Stimulated activated CD4-positive, alpha-beta T cell treated with anti-CD3 and anti-CD28 coated beads, Interleukin-15, amount 100 ng/mL, for 1 hour (primary cell): ENCODE measurements at places on chromosomes 11 and 22.

GRCh38 chr11:17816232-17816931, 81.8 kb downstream of the KCNC1 start:
- DNase-seq: no peak

DNA sequence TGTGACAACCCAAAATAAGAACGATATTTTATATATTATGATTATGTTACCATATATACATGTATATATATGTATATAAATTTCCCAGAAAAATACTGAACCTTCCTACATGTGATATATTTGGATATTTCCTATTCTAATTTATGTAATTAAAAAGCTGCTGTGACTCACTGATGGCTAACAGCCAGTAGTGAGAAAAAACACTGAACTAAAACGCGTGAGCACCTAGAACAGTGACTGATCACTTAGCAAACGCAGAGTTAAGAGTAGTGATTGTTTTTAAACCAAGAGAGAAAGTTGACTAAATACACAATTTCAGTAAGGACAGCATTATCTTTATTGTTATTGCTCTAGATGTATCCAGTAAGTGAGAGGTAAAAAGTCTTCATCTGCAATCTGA, 213.8 kb downstream of the TMEM135 start:
- DNase-seq: no peak

DNA sequence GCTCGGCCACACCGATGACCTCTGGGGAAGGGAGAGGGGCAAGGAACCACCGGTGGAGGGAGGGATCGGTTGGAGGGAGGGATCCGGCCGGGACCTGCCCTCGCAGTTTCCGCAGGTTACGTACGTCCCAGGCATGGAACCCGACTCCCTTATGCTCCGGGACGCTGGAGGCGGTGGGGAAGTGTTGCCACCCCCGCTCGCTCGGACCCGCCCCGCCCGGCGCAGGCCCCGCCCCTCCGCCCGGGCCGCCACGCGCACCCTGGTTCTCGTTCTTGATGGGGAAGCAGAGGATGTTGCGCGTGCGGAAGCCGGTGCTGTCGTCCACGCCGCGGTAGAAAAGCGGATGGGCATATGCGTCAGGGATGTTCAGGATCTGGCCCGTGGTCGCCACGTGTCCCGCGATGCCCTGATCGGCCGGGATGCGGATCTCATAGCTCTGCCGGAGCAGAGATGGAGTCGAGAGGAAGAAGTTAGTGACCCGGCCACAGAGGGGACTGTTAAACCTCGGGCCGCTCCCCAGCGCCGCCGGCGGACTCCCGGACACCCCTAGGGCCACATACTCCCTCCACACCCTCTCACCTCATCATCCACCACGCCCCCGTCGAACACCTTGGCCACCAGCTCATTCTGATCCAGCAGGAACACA, 89.8 kb downstream of the PDE2A start:
- DNase-seq: peak; percentile 50

DNA sequence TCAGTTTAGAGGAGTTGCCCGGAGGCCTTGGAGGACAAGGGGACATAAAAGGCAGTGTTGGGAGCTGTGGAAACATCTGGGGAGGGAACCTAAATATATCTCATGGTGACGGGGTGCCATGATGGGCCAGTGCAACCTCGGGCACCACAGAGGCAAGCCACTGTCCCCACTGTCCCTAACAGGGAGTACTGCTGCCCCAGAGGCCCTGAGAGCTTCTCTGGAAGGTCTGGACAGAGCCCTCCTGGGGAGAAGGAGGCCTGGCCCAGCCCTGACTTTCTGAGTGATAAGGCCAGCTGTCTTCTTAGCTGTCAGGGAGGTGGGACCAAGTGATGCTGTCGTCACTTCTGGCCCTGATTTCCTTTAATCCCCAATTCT, 5.5 kb upstream of the P2RY6 start:
- DNase-seq: no peak

DNA sequence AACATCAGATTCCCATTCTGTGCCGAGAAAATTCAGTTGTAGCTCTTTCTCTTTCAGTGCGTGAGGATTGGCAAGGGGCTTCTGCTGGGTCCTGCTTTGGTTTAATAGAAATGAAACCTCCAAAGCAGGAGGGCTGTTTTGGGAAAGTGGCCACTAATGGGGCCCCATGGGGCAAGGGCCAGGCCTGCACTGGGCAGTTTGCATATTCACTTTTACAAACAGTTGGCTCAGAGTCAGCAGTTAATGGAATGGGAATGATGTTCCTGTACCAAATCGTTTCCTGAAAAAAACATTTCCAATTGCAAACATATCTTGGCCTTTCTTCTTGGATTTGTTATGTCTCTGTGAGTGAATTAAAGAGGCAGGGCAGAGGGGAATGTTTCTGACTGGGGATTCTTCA, 92.1 kb downstream of the PARVA start:
- no peak for DNase-seq

DNA sequence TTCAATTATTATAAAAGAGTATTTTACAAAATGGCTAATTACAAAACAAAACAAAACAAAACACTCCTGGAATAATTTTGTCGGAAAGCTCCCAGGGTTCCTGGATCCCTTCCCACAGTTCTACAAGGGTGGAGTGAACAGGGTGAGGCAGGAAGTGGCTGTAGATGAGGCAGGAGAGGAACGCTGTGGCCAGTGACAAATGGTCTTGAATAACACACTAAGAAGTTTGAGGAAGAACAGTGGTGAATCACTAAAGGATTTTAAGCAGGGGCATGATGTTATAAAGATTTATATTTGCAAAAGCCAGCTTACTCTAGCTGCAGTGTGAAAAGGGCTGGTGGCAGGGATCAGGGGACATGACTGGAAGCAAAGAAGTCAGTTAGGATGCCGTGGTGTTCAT, 33.8 kb upstream of the APOA1 start:
- DNase-seq: no peak

DNA sequence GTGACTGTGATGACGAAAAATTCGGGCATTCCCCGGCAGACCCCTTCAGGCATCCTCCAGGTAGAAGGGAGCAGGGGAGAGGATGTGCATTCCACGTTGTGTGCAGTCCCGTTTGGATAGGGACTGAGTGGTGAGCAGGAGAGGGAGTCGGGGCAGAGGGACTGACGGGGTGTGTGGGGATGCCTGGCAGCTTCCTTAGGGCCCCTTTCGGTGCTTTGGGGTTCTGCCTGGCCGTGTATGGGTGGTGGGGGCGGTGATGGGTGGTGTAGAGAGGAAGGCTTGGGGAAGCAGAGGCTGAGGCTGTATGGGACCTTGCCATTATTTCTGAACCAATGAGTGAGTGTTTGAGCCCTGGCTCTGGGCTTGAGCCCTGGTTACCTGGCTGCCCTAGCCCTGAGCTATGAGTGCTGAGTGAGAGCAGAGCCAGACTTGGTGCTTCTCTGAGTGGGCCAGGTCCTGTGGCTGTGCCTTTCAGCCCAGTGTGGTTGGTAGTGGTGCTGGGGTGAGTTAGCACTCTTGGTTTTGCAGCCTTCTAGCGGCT, 914 bp downstream of the INPPL1 start:
- no peak for DNase-seq

DNA sequence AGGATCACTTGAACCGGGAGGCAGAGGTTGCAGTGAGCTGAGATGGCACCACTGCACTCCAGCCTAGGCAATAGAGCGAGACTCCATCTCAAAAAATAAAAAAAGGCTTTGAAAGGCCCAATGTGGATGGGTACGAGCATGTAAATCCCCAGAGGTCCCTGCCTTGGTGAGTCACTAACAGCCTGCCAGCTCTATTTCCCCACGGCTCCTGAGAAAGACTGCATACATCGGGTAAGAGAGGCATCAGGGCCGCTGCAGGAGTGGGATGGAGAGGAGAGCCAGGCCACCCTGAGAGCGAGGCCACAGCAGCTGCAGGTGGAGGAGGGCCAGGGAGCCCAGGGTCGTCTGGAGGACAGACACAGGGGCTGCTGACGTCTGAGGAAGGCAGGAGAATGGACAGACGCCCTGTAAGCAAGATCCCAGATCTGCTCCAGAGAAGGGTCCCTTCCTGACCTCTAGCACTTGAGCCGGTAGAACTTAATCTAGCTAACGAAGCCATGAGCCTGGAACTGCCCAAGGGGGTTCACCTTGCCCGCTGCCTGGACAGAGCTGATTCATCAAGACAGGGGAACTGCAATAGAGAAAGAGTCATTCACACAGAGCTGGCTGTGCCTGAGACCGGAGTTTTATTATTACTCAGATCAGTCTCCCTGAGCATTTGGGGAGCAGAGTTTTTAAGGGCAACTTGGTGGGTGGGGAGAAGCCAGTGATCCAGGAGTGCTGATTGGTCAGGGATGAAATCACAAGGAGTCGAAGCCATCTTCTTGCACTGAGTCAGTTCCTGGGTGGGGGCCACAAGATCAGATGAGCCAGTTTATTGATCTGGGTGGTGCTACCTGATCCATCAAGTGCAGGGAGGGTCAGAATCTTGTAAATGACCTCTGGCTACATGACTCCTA, 5.1 kb upstream of the KRTAP5-9 start:
- no peak for DNase-seq

GRCh38 chr11:126519764-126520734, 164.6 kb downstream of the ST3GAL4 start:
- no peak for DNase-seq

DNA sequence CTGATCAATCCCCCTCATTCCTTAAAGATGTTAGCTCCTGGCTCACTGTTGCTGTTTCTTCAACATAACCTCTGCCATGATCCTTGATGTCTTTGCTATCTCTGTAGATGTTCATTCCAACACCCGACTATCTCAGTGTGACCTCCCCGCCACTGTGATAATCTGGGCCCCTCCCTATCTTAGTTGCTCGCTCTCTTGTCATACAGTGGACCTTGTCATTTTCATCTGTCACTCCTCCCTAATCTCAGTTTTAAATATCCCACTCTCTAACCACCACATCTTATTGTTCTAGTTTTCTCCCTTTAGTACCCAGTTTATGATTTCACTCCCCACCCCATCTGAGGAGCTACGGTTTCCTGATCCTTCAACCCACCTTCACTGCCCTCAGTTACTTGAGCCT, 379.2 kb downstream of the SOX6 start:
- DNase-seq: no peak

DNA sequence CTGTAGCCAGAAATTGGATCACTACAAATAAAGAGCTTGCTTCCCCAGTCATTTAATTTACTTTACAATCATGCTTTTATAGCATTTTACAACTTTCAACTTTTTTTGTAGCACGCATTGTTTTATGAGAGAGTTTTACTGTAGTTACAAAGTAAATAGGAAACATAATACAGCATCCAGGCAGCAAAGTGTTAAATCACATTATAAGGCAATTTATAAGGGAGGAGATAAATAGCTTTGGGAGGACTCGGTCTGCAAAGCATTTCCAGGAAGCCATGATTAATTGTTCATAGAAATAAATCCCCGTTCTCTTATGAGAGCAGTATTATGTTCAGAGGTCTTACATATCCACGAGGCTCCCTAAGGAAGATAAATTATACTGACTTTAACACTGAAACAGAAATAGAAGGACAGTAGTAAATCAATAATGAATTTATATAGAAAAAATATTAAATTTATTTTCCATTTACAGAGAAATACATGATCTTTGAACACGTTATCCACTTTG, 792.6 kb upstream of the RAG2 start:
- DNase-seq: no peak

DNA sequence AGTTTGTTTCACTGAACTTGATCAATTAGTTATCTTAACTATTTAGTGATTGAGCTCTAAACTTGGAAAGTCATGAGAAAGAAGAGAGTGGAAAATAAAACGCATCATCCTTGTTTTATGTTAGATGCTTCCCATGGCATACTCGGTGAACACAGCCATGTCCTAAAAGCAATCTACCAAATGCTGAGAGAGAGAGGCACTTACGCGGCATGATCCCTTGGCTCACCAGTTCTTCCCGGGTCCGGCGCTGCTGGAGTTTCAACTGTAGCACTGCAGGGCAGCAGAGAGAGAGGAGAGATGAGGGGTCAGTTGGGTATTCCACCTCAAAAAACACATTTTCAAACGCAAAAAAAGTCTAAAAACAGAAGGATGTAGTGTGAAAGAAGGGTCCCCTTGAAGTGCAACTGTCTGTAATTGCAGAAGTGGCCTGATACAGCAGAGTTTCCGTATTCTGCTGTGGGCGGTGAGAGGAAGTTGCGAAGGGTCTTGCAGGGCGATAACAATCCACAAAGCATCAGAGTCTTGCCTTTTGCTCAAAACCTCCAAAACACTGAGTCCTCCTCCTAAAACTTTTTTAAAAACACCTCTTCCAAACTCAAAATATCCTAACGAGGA, 92.7 kb downstream of the SGSM3 start:
- DNase-seq: peak; percentile 15

DNA sequence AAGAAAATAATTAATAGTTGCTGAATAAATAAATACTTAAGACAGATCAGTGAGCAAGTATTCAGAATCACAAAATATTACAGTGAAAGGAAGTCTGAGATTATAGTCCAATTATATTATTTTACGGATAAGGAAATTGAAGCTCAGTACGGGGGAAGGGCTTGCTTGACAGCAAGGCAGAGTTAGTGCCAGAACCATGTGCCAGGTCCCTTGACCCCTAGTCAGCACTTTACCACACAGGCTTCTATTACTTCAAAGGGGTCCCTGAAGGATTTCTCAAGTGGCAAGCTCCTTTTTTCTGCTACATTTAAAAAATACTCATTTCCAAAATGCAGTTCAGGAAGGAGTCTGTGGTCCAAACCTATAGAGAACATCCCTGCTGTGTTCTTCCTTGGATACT, 85.3 kb downstream of the CLPB start:
- no peak for DNase-seq

GRCh38 chr11:72576243-72576595, 98.0 kb downstream of the PDE2A start:
- no peak for DNase-seq

DNA sequence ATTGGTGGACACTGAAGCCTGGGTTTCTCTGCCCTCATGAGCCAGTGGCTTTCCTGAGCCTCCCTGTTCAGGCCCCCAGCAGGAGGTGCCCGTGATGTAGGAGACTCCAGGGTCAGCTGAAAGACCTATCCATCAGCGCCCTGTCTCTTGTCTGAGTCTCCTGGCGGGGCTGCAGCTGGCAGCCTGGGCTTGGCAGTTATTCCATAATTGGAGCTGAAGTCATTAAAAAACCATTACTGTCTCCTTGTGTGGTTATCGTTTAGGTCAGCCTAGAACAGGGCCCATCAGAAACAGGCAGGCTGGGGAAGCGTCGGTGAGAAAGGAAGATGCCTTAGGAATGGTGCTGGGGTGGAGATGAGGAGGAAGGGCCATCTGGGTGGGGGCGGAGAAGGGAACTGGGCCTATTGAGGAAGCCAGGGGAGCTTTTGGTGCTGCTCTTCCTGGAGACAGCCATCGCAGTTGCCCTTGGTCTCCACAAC, 5.0 kb downstream of the TUB start:
- no peak for DNase-seq

GRCh38 chr11:118364956-118365615, 5.7 kb downstream of the UBE4A start:
- no peak for DNase-seq
